GM23248 (cell line): ENCODE measurements at places on chromosomes 7 and 10. TPM values are rescaled to one million over a fixed set of nuclear protein-coding genes. Genes with fewer than 3 reads are reported as not detected.

PON1 gene
- total RNA-seq: not detected in 2 replicates

DNA sequence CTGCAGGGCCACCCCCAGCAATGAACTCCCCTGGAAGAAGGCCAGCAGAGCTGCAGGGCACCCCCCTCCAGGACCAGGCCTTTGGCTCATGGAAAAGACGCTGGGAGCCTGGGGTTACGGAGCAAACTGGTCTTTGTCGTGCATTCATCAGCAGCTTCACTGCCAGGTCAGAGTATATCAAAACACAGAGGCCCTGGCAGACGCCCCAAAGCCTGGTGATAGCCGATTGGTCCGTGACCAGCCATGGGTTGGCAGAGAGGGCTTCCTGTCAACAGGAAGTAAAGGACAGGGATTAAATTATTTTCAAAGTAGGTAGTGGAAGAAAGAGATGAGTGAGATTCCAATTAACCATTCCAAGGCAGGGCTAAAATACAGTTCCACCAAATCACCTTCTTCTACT, 9.0 kb downstream of the PRKAG2 start:
- no peak for DNase-seq

GRCh38 chr7:43535031-43535451, 47.9 kb upstream of the STK17A start:
- DNase-seq: peak; percentile 58

DNA sequence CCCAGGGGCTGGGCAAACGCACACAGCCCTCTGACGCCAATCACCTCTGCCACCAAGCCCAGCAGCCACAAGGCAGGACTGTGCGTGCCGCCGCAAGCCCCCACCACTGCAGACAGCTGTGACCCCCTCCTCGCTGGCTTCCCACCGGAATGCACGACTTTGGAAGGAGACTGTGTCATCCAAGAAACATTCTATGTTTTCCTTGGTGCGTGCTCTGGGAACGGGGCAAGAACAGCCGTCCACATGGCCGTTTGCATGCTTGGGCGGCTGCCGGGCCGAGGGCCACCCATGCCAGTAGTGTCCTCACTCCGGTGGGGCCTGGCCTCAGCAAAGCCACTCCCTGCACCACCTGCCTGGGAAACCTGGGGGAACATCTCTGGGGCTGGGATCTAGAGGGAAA, 17.6 kb upstream of the ELN start:
- peak; percentile 39 for DNase-seq

GRCh38 chr7:47371733-47372368, 210.1 kb downstream of the TNS3 start:
- no peak for DNase-seq

DNA sequence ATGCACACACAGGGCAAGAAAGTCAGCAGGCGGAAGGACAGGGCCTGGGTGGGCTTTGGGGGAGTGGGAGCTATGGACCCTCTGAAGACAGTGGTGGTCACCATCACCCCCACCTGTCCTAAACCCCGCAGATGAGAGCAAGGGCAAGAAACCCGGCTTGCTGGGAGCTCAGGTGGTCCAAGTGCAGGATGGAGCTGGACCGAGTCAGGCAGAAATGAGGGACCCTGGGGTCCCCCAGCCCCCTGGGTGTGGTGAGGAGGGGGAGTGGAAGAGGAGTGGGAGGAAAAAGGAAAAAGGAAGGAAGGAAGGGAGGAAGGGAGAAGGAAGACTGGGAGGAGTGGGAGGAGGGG, 54.8 kb downstream of the MICALL2 start:
- no peak for DNase-seq

SLC26A3 gene
- not detected in 2 replicates for total RNA-seq

DNA sequence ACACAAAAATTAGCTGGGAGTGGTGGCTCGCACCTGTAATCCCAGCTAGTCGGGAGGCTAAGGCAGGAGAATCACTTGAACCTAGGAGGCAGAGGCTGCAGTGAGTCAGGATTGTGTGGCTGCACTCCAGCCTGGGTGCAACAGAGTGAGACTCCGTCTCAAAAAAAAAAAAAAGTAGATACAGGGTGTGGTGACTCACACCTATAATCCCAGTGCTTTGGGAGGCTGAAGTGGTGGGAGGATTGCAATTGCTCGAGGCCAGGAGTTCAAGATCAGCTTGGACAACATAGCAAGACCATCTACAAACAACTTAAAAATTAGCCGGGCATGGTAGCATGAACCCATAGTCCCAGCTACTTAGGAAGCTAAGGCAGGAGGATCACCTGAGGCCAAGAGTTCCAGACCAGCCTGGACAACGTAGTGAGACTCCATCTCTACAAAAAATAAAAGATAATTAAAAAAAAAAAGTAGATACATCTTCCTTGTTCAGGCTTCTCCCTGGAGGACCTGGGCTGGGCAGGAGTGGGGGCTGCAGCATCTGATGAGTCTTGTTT, 2.0 kb downstream of the MOSPD3 start:
- DNase-seq: no peak

DNA sequence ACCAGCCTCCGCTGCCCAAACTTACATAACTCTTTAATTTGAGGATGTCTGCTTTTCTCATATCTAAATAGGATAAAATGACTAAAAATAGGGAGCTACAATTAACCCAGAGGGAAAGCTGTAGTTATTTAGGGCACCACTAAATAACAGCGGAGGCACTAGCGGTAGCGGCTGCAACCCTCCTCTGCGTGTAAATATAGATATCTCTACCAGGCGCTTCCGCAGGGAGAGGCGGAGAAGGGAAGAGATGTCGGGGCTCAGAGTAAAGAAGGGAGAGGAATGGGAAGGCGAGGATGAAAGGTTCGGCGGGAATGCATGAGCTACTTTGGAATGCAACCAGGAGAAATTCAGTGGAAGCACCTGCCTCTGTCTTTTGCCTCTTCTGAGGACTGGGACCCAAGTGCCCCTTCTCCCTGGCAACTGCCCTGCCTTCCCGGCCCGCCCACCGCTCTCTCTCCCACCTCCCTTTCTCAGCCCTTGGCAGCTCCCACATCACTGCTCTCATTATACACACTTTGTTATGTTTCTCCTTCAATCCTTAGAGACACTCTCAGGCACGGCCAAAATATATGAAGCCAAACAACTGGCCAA, 698.3 kb downstream of the PARD3 start:
- no peak for DNase-seq

- DNase-seq: peak; percentile 40
These were observed 90.8 kb downstream of the SNX13 start for GRCh38 chr7:17849504-17849903.

- no peak for DNase-seq
These were observed 7.5 kb upstream of the SMNDC1 start for GRCh38 chr10:110312206-110312605.

GRCh38 chr7:38535073-38535472, 96.1 kb downstream of the AMPH start:
- no peak for DNase-seq

GNGT1 gene
- total RNA-seq: not detected in 2 replicates
